Heart right ventricle (tissue), 16 donors: ENCODE measurements at places on chromosomes 12 and 14. TPM values are rescaled to one million over a fixed set of nuclear protein-coding genes. Genes with fewer than 3 reads are reported as not detected.

- DNase-seq, result no peak
These were observed 2.6 kb upstream of the NOS1 start for GRCh38 chr12:117363953-117364486.

DNA sequence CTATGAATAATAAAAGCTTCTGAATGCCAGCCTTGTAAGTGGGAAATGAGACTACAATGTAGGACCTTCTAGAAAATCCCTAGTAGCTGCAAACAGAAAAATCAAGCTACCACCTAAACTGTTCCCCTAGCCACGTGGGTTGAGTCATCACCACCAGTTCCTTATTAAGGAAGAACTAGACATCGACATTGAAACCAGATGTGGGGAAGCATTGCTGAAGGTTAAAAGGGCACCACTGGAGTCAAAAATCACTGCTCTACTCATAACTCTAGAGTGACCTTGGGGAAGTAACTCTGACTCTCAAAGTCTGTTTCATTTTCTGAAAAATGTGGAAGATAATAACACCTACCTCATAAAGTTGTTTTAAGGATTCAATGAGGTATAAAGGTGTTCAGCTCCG lies 9.4 kb upstream of the CNIH1 start:
- no peak for DNase-seq

Gene TMEM106C
- 39.7 TPM for total RNA-seq

- peak; percentile 57 for DNase-seq
These were observed 52.7 kb downstream of the CYP46A1 start for GRCh38 chr14:99736603-99737371.

GRCh38 chr12:124555168-124556073 lies 12.0 kb downstream of the NCOR2 start:
- no peak for DNase-seq

GRCh38 chr14:39434401-39434800 lies 2.2 kb upstream of the FBXO33 start:
- DNase-seq, result no peak
